ENCODE measurements at places on chromosomes 12 and 14.

GRCh38 chr14:61462566-61463193 lies 141.3 kb downstream of the PRKCH start:
- no peak overlapping the region for H3K4me3 ChIP-seq
- no peak for DNase-seq
- peaks cover 53% of the 10 kb centered on the region for H3K36me3 ChIP-seq
- peaks cover 75% of the 10 kb centered on the region for H3K4me1 ChIP-seq

GRCh38 chr12:63220921-63221320 lies 69.9 kb upstream of the AVPR1A start:
- no peak overlapping the region for H3K4me3 ChIP-seq
- no peaks in the 10 kb centered on the region for H3K4me1 ChIP-seq
- no peaks in the 10 kb centered on the region for H3K36me3 ChIP-seq
- DNase-seq: no peak

GRCh38 chr14:63387711-63388110 lies 69.0 kb upstream of the GPHB5 start:
- H3K4me1 ChIP-seq: peaks cover 29% of the 10 kb centered on the region
- H3K27ac ChIP-seq: no peak overlapping the region
- H3K4me3 ChIP-seq: no peak overlapping the region
- DNase-seq: no peak
- H3K27me3 ChIP-seq: no peaks in the 10 kb centered on the region
- peaks cover 14% of the 10 kb centered on the region for H3K36me3 ChIP-seq

- DNase-seq: no peak
- peaks cover 11% of the 10 kb centered on the region for H3K27me3 ChIP-seq
- no peak overlapping the region for H3K27ac ChIP-seq
- no peaks in the 10 kb centered on the region for H3K36me3 ChIP-seq
- H3K4me1 ChIP-seq: no peaks in the 10 kb centered on the region
These were observed 47.5 kb downstream of the PRMT8 start for GRCh38 chr12:3538466-3539030.

DNA sequence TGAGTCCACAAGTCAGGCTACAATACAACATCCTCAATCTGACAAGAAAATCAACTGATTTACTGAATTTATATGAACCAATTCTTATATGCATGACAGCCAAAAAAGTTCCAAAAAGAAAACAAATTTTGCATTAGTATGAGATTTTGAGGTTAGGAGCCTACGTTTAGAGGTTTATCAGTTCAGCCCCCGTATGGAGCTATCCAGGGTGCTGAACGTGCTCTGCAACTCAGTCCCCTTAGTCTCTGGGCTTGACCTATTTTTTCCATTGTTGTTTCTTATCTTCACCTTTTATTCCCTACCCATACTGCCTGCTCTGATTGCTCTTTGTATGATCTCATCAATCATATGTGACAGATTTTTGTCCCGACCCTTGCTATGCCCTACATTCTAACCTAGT lies 693.0 kb downstream of the NRXN3 start:
- H3K4me1 ChIP-seq: no peaks in the 10 kb centered on the region
- H3K36me3 ChIP-seq: no peaks in the 10 kb centered on the region
- H3K27me3 ChIP-seq: no peaks in the 10 kb centered on the region

DNA sequence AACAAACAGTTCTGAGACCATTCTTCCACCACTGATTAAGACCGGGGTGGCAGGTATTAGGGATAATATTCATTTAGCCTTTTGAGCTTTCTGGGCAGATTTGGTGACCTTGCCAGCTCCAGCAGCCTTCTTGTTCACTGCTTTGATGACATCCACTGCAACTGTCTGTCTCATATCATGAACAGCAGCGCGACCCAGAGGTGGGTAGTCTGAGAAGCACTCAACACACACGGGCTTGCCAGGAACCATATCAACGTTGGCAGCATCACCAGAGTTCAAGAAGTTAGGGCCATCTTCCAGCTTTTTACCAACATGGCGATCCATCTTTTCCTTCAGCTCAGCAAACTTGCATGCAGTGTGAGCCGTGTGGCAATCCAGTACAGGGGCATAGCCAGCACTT lies 16.9 kb downstream of the AEBP2 start:
- H3K4me3 ChIP-seq: no peak overlapping the region
- no peak overlapping the region for H3K27ac ChIP-seq
- H3K27me3 ChIP-seq: no peaks in the 10 kb centered on the region
- no peak for DNase-seq
- no peaks in the 10 kb centered on the region for H3K36me3 ChIP-seq
- H3K4me1 ChIP-seq: peaks cover 42% of the 10 kb centered on the region

- H3K27ac ChIP-seq: no peak overlapping the region
- H3K4me3 ChIP-seq: peak overlapping the region; percentile 0
- H3K27me3 ChIP-seq: peaks cover 27% of the 10 kb centered on the region
These were observed 178.3 kb downstream of the NUAK1 start for GRCh38 chr12:105960319-105961083.

GRCh38 chr12:125372085-125372484 lies 306.9 kb downstream of the AACS start:
- no peaks in the 10 kb centered on the region for H3K4me1 ChIP-seq
- no peak overlapping the region for H3K4me3 ChIP-seq
- DNase-seq: no peak
- H3K27ac ChIP-seq: no peak overlapping the region
- peaks cover 10% of the 10 kb centered on the region for H3K27me3 ChIP-seq
- no peaks in the 10 kb centered on the region for H3K36me3 ChIP-seq

DNA sequence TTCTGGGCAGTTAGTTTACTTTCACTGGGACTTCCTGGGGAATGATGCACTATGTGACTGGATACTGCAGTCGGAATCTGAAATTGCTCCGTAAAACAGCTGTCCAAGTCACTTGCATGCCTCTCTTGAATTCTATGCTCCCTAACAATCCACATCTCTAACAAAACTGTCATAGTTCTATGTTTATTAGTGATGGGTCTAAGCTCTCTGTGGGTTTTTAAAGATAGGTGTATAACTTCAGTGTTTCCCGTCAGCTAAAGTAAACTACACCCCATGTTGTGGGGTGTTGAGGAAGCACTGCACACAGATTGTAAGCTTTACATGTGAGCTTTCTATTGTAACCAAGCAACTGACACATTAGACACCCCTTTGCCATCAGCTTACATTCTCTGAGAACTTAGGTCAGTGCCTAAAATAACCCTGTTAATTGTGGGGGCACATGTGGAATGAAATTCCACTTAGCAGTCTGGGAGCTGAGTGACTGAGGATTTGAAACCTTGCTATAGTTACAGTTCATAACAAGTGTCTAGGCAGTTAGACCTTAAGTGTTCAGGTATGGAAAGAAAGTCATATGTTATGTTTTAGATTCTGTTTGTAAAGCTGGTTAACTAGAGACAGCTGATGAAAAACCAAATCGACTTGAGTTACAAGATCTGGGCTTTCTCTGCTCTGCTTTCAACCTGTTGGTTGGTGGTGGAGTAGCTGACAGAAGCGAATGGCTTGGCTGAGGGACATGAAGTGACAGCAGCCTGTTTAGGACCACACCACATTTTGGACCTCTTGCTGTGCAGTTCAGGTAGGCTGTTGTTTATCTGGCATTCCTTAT lies 165.7 kb downstream of the AKAP6 start:
- H3K27ac ChIP-seq: no peak overlapping the region
- H3K4me1 ChIP-seq: no peaks in the 10 kb centered on the region
- DNase-seq: no peak
- no peaks in the 10 kb centered on the region for H3K36me3 ChIP-seq
- H3K27me3 ChIP-seq: no peaks in the 10 kb centered on the region

- no peaks in the 10 kb centered on the region for H3K36me3 ChIP-seq
- H3K4me1 ChIP-seq: peaks cover 71% of the 10 kb centered on the region
- no peak for DNase-seq
- H3K27me3 ChIP-seq: no peaks in the 10 kb centered on the region
These were observed 11.3 kb downstream of the CMKLR1 start for GRCh38 chr12:108327621-108328344.

- DNase-seq: no peak
- H3K27me3 ChIP-seq: no peaks in the 10 kb centered on the region
- H3K27ac ChIP-seq: peak overlapping the region; percentile 88
- H3K36me3 ChIP-seq: no peaks in the 10 kb centered on the region
These were observed 8.7 kb downstream of the CLIP1 start for GRCh38 chr12:122413516-122414404.

DNA sequence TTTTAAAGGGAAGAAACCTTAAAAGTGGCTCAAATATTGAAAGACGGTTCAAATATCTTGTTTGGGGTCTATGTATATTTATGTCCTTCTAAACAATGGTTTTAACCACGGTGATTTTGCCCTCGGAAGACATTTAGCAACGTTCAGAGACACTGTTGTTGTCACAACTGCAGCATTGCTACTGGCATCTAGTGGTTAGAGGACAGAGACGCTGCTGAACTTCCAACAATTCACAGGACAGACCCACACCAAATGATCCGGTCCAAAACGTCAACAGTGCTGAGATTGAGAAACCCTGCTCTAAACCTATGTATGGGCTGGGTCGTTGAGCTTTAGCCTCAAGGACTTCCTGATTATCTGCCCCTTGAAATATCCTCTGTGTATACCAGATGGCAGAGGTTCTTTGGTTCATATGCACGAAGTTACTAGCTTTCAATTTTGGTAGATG lies 1.7 kb downstream of the ANGEL1 start:
- peak overlapping the region; percentile 89 for H3K4me3 ChIP-seq

GRCh38 chr14:55838529-55839052 lies 258.6 kb downstream of the KTN1 start:
- H3K27me3 ChIP-seq: no peaks in the 10 kb centered on the region
- DNase-seq: no peak

GRCh38 chr14:63892265-63892664 lies 39.5 kb downstream of the SYNE2 start:
- no peak for DNase-seq
- H3K4me3 ChIP-seq: no peak overlapping the region
- peak overlapping the region; percentile 30 for H3K27ac ChIP-seq
- H3K36me3 ChIP-seq: no peaks in the 10 kb centered on the region
- H3K27me3 ChIP-seq: no peaks in the 10 kb centered on the region

GRCh38 chr14:22314183-22314820 lies 274.7 kb downstream of the DAD1 start:
- H3K4me3 ChIP-seq: no peak overlapping the region
- no peak overlapping the region for H3K27ac ChIP-seq
- H3K36me3 ChIP-seq: no peaks in the 10 kb centered on the region
- peak; percentile 65 for DNase-seq
- no peaks in the 10 kb centered on the region for H3K4me1 ChIP-seq
- peaks cover 9% of the 10 kb centered on the region for H3K27me3 ChIP-seq

- H3K4me1 ChIP-seq: no peaks in the 10 kb centered on the region
- no peak for DNase-seq
- H3K27me3 ChIP-seq: peaks cover 2% of the 10 kb centered on the region
- H3K36me3 ChIP-seq: no peaks in the 10 kb centered on the region
- no peak overlapping the region for H3K4me3 ChIP-seq
These were observed 53.8 kb downstream of the HRK start for GRCh38 chr12:116827432-116827831.

DNA sequence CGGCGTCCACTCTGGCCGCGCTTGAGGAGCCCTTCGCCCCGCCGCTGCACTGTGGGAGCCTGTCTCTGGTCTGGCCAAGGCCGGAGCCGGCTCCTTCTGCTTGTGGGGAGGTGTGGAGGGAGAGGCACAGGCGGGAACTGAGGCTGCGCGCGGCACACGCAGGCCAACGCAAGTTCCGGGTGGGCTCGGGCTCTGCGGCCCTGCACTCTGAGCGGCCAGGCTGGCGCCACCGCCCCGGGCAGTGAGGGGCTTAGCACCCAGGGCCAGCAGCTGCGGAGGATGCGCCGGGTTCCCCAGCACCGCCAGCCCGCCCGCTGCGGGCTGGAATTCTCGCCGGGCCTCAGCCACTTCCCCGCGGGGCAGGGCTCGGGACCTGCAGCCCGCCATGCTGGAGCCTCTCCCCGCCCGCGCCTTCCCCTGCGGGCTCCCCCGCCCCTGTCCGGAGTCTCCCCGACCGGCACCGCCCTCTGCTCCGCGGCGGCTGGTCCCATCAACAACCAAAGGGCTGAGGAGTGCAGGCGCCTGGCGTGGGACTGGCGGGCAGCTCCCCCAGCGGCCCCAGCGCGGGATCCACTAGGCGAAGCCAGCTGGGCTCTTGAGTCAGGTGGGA lies 921.2 kb upstream of the FOXG1 start:
- H3K27ac ChIP-seq: no peak overlapping the region
- H3K36me3 ChIP-seq: peaks cover 19% of the 10 kb centered on the region
- H3K4me1 ChIP-seq: no peaks in the 10 kb centered on the region

DNA sequence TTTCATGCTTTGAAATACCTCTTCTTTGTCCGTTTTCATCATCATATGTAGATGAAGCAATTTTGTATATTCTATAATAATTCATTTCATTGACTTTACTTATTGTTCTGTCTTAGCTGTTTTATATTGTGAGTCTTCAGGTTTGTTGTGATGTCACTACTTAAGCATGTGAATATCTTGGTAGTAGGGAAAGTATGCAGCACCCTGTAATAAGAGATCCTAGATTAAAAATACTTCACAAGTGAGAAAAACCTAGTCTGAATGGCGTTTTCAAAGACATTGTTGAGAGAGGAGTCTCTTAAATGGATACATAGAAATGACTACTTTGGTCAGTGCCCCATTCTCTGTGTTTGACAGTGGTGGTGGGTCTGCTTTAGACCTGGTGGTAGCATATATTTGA lies 61.4 kb downstream of the SLC16A7 start:
- H3K27ac ChIP-seq: no peak overlapping the region
- H3K27me3 ChIP-seq: no peaks in the 10 kb centered on the region
- DNase-seq: no peak
- H3K4me1 ChIP-seq: peaks cover 10% of the 10 kb centered on the region

DNA sequence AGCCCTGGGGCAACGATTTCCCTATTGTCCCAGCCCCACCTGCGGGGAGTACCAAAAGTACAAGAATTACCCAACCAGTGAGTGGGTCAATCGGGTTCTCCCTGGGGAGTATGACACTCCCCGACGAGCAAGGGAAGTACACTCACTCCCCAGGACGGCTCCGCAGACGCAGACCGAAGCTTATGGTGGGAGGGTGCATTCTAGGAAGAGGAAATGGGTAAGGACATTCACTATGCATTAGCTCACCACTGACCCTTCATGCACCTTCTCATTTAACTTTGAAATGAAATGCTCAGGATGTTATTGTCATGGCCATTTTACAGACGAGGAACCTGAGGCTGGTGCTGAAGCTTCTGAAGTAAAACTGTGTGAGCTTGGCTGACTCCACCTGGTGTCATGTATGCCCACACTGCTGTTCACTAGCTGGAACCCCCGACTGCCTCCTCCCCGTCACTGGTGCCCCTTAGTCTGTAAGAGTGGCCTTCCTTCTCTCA lies 45.8 kb upstream of the TMED10 start:
- H3K36me3 ChIP-seq: no peaks in the 10 kb centered on the region
- H3K27ac ChIP-seq: no peak overlapping the region
- H3K27me3 ChIP-seq: peaks cover 5% of the 10 kb centered on the region
- DNase-seq: no peak
- H3K4me1 ChIP-seq: peaks cover 28% of the 10 kb centered on the region

- no peak for DNase-seq
- no peaks in the 10 kb centered on the region for H3K36me3 ChIP-seq
- H3K4me1 ChIP-seq: peaks cover 18% of the 10 kb centered on the region
These were observed 527.3 kb upstream of the CCDC196 start for GRCh38 chr14:65958664-65959562.

Data from natural killer cell treated with Interleukin-12 subunit alpha and Interleukin-12 subunit beta and Interleukin-15 and Interleukin-18, amount 100 ng/mL, for 72 hours (primary cell).